ENCODE measurements at places on chromosomes 2 and 18.

- DNase-seq: no peak
Observed at GRCh38 chr2:96501471-96501874, 3.7 kb downstream of the NEURL3 start.

DNA sequence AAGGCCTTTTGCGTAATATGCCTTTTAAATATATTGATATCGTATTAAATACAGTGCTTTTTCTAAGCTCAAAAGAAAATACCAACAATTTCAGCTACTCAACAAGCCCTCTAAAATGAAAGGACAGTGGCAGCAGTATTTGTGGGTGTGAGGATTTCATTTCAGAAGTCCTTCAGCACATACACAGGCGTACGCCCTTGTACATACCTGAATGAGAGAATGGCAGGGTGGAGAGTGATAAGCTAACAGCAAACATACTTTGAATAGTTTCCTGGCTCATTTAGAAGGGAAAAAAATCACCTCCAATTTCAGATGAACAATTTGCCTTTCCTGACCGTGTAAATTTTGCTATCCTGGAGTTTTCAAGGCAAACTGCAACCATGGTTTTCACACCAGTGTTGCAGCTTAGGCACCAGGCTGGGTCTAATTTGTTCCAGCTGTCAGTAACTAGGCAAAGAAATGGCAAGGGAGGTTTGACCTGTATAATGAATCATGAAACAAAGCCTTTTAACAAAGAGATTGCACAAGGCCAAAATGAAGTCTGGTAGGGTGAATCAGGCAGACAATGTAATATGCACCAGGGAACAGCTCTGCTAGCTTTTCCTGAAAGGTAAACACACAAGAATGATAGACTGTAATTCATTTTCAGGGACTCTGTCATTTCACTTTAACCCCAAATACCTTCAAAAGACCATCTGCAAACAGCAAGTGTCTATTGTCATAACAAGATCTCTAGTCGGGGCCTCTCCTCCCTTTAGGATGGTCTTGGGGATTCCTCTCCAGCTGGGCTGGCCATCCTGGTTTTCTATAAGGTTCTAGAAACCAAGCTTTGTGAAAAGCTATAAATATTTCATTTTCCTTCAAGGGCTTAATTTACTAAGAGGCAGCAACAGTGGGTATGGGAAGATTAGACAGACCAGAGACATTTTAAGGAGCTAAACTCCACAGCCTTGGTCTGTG lies 11.5 kb downstream of the ANKRD29 start:
- no peak for DNase-seq

DNA sequence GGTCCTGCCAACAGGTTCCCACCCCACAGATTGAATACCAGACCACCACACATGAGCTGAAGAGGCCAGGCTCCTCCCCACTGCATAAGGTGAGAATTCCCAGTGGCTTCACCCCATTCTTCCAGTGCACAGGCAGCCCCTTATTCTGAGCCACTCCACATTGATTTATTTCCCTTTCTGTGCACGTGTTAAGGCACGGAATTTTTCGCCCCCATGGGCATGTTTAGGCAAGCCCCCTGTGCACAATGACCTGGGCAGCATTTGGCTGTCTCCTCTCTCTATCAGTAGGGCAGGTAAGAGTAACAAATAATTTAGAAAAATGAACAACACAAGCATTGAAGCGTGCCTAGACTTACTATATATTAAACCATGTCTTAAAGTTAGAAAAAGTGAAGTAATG lies 15.2 kb upstream of the CHAC2 start:
- no peak for DNase-seq

DNA sequence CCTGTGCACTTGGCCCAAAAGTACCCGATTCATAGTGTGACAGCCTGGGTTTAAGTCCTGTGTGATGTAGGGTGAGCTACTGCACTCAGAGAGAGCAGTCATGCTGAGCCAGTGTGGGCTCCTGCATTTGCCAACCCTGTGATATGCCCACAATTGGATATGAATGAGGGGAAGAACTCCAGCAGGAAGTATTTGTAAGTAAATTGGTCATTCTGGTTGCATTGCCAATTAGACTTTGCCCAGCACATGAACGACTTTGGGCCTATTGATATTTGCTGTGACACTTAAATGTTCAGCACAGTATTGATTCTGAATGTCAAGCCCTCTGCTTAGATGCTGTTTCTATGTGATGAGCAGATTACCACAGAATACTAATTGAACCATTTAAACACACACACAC lies 570.9 kb downstream of the PIK3C3 start:
- no peak for DNase-seq

DNA sequence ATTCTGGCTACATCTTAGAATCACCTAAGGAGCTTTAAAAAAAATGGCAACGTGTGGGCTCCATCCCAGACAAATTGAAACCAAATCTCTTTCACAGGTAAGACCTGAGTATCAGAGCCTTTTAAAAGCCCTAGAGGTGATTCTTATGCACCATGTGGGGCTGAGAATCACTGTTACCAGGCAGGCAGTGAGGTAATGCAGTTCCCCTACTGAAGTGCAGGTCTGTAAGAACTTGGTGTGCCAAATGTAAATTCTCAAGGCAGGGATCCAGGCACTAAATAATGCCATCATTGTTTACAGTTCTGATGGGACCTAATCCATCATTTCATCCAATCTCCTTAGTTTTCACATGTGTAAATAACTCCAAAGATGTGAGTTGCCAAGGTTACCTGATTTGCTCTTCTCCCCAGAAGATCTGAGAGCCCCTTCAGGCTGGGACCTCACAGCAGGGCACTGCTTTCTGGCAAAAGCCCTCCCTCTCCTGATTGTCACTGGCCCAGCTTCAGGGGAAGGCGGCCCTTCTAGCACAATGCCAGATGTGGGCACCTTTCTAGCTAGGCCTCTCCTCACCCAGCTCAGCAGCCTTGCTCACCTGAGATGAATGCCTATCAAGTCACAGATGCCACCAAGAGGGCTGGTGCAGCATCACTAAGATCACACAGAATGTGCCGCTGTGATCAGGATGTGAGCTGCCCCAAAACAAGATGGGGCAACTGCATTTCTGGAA lies 73.6 kb upstream of the RGPD5 start:
- DNase-seq: no peak

DNA sequence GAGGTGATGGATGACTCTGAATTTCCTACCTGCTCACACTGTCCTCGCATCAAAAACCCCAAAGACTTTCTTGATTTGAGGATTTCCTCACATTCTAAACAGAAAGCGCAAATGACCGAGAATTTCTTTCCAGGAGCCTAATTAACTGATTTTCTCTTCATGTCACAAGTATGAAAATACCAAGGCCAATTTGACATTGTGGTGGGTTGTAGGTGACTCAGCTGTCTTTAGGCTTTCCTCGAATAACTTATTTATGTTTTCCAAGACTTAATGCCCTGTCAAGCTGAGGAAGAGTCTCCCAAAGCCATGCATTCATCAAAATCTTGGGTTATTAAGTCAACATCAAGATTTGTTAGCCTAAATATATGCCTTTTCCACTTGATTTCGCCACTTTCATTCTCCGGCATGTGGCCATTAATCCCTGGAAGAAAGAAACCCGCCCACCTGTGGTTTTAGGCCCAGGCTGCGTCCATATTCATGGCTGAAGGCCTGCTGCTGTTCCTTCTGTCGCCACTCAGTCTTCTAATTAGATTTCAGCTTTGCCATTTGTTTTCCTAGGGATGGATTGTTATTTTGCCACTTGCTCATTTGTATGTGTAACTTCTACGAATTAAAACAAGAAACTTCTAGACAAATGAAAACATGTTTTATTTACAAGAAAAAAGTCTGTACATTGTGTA lies 84.9 kb downstream of the ST6GAL2 start:
- no peak for DNase-seq

- no peak for DNase-seq
Observed at GRCh38 chr2:177024765-177025164, 187.8 kb upstream of the HNRNPA3 start.

DNA sequence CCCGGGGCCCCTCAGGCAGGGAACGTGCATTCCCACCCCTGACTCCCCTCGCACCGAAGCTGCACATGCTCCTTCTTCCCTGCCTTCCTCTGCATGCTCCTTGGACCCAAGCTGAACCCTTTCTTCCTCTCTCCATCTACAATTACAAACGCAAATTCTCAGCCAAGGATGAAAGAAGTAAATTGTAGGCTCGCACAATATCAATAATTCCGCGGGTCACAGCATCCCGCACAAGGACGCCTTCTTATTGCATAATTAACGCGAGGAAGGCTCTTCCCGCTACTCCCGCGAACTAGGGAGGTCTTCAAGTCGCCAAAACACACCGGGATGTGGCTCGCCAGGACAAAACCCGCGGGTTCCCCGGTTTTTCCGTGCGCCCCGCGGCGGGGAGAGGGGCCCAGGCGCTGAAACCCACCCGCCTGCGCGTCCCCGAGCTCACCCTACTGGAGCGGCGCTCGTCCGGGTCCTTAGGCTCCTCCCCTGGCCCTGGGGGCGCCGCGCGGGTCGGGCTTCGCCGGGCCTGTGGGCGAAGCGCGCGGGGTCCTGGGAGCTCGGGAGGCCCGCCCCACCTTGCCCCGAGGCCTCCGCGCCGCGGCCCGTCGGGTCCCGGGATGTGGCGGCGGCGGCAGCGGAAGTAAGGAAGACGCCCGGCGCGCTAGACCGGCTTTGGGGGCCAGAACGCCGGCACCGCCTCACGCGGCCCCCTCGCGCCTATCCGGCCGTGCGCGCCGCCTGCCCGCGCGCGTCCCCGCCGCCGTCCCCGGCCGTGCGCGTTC lies at the start of gene CHST10:
Gene CHST10, minus strand, starts transcription at position 734 of the 776 bp plus-strand sequence. CDS start 10,993 bp downstream, outside the sequence.
- DNase-seq: no peak

DNA sequence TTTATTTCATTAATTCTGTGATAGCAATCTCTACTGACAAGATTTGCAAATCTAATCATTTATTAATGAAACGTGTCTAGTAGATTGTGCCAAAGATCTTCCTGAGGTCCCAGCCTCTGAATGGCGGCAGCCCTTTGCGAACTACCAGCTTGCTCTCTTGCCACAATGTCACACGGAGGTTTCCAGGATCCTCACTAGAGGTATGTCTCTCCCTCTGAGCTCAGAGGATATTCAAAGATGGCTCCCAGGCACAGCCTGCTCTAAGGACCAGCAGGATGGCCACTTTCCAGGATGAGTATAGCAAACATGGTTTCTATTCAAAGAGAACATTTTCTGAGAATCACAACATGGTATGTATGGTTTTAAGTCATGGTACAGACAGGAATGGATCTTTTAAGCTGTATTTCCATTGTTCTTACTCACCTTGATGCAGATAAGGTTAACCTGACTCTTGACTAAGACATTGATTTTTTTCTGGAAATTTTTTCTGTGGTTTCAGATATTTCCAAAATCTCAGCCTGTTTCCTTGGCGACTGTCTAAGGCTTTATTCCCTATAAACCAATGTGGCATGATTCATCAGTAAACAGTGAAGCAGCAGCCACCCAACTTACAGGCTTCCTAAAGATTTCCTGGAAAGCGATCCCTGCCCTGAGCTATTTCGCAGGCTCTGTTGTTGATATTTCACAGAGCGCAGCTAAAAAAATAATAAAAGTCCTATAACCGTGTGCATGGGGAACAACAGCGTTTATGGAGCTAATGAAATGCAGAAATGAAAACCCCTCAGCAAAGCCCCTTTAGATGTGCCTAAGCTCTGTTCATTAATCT lies 54.1 kb upstream of the KLF7 start:
- no peak for DNase-seq

- no peak for DNase-seq
Observed at GRCh38 chr2:48198371-48198770, 292.1 kb upstream of the FBXO11 start.

DNA sequence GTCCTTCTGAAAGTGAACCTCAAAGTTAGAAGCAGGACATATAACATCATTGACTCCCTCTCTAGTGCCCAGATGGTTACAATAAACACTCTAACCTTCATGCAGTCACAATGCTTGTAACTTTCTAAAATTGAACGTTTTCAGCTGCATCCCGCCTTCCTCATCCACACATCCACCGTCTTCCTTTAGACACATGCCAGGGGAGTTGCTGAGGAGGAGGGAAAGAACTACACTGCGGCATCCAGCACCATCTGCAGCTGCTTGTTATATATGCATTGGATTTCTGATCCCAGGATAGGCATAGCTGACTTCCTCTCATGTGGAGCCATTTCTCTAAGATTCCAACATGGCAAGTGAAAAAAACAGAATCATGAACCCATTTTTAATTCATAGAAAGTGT lies 96.8 kb downstream of the FBXO15 start:
- DNase-seq: no peak

GRCh38 chr2:172574965-172575364 lies 19.1 kb downstream of the PDK1 start:
- no peak for DNase-seq

GRCh38 chr2:55842046-55842445 lies 81.5 kb downstream of the EFEMP1 start:
- DNase-seq: no peak

DNA sequence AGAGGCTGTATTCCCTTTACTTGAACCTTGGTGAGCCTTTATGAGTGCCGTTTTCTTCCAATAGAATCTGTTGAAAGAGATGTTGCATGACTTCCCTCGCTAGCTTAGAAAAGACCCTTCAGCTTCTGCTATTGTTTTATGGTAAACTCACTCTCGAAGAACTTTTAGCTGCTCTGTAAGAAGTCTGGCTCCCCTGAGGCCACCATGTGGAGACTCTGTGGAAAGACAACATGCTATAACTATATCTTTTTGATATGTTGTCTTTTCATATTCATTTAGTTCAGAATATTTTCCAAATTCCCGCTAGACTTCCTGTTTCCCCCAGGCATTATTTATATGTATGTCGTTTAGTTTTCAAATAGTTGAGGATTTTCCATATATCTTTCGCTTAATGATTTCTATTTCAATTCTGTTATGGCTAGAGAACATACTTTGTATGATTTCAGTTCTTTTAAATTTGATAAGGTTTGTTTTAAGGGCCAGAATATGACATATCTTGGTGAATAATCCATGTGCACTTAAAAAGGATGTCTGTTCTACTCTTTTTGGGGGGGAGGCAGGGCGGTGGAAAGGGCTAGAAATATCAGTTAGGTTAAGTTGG lies 64.1 kb downstream of the PTPN4 start:
- no peak for DNase-seq

- no peak for DNase-seq
Observed at GRCh38 chr2:152620985-152621384, 96.3 kb downstream of the PRPF40A start.

- DNase-seq: no peak
Observed at GRCh38 chr2:238997137-238997390, 149.2 kb downstream of the TWIST2 start.

DNA sequence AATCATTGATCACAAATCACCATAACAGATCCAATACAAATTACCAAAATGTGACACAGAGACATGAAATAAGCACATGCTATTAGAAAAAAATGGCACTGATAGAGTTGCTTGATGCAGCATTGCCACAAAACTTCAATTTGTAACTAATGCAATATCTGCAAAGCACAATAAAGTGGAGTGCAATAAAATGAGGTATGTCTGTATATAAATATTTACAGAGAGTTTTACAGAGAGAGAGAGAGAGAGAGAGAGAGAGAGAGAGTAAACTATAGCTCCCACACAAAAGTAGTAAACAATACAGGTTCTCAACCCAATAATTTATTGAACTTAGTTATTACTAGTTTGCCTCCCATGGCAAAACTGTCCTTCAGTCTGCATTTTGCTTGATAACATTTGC lies 1807.0 kb downstream of the SUCLG1 start:
- DNase-seq: no peak

GRCh38 chr2:32981612-32982011 lies 34.9 kb downstream of the LTBP1 start:
- no peak for DNase-seq

- DNase-seq: no peak
Observed at GRCh38 chr18:9756933-9757470, 48.9 kb downstream of the RAB31 start.

Data from HS-27A (cell line).